CD4-positive, alpha-beta T cell treated with Interleukin-10 for 1 hour (primary cell): ENCODE measurements at places on chromosomes 3 and 15.

GRCh38 chr3:4938281-4938982, 40.8 kb upstream of the BHLHE40 start:
- DNase-seq = no peak

- DNase-seq = no peak
These were observed 12.6 kb upstream of the IGF2BP2 start for GRCh38 chr3:185837414-185837813.

DNA sequence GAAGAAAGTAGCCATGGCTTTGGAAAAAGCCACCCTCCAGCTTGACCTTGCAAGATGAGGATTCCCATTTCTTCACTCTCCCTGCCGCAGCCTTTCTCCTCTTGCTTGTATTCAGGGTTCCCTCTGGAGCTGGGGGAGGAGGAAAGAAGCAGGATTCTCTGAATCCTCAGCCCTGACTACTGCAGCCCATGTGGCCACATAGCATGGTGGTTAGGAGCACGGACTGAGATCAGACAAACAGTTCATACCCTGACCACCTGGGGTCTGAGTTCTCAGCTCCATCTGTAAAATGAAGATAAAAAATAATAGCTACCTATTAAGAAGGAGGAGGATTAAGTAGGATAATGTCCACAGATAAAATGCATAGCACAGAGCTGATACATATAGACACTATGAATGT, 72.3 kb downstream of the NMD3 start:
- no peak for DNase-seq

- DNase-seq = no peak
These were observed 243.5 kb upstream of the DCBLD2 start for GRCh38 chr3:99145031-99145430.

DNA sequence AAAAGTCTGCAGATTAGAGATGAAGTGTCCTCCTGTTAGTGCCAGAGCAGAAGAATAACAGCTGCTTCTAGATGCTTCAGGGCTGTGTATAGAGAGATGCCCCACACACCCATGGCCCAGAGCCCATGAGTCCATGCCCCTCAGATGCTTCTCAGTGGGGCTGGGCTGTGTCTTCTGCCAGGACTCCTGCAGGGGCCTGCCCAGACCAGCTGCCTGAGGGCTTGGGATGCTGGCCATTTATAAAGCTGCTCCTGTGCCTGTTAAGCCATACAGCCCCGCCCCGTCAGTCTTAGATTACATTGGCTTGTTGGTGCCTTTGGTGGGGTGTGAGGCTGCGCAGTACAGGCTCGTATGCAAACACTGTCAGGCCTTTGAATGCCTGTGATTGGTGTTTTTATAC, 318.0 kb upstream of the CTDSPL start:
- DNase-seq = no peak

DNA sequence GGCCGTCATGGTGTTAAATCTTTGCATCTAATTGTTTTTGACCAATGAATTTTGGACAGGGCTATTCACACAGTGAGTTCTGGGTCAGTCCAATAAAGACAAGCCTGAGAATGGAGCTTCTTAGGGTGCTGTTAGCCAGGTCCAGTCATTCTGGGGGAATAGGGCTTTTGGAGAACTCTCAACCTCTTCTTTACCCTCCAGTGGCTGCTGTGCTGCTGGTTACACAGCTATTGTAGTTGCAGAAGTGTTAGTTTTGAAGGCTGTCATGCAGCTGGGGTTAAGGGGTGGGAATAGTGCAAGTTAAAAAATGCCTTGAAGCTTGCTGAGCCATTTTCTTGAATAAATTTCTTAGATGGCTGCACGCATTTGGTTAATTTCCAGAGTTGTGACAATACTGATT, 89.9 kb downstream of the CHD2 start:
- no peak for DNase-seq

DNA sequence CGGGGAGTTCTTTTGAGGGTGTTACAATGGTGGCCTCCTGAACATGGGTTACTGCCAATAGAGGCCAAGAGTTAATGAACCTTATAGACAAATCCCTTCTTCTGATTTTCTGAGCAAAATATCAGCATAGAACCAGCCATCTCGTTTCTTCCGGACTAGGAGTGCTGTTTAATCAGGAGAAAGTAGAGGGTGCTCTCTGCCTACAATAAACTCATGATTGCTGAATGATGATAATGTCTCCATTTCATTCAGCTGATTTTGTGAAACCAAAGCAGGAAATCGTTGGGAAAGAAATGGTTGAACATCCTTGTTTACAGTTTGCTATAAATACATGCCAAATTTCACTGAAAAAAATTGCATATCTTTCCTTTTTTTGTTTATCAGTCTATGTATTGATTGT, 142.8 kb upstream of the PLSCR5 start:
- no peak for DNase-seq

GRCh38 chr15:74599156-74599555, 16.5 kb upstream of the CLK3 start:
- DNase-seq = no peak

DNA sequence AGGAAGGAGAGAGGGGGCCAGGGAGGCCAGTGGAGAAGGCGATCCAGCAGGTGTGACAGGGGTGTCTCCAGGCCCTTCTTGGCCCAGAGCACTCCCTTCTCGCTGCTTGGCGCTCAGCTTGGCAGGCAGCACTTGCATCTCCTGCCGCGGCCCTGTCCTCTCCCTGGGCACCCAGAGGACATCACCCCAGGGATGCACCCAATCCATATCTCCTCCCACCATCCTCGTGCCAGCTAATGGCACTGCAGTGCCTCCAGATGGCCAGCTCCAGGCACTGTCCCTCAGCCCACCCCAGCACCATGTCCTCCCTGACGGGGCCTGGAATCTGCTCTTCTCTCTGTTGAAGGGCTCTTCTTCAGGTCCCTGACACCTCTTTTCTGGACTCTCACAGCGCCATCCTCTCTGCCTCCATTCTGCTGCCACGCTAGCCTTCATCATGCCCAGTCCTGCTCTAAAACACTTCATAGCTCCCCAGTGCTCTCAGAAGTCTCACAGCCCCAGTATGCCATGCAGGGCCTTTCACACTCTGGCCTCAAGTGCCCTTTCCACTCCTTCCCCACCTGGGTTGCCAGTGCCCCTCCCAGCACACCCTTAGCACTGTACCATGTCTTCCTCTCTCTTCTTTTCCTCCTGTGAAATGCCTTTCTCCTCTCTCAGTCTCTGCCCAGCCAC, 106.8 kb upstream of the SLC6A11 start:
- no peak for DNase-seq

DNA sequence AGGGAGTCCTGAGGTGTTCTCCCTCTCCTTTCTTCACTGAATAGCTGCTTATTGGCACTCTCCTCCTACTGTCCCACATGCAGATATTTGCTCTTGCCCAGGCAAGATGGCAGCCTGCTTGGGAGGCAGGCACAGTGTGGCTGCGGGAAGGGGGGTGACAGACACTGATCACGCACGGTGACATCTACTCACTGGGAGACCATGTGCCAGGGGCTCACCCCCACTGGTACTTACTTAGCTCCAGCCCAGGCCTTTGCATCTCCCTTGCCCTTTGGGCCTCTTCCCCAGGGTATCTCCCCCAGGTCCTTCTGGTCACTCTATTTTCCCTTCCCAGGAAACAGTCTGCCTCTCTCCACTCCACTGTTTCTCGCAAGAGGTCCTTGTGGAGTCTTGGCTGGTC, 6.4 kb downstream of the PLA2G4E start:
- no peak for DNase-seq

DNA sequence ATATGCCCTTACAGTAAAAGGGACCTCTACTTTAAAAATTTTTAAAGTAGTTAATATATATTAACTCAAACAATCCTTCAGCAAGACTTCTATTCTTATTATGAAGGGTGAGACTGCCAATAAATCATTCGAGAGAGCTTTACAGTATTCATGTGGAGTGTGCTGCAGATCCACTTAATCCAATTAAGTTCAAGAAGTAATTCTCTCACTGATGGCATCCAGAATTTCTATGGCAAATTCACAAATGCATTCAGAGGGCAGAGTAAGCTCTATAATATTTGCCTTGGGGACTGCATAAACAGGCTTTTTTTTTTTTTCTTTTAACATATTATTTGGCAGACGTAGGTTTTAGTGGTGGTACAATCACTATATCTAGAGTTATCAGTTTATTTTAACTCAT, 692.0 kb downstream of the NLGN1 start:
- no peak for DNase-seq

- peak; percentile 65 for DNase-seq
These were observed 6.5 kb downstream of the CSRNP1 start for GRCh38 chr3:39146611-39147591.

- peak; percentile 45 for DNase-seq
These were observed 5.5 kb upstream of the RNF111 start for GRCh38 chr15:58981808-58982475.

GRCh38 chr3:195760345-195761122, 39.8 kb downstream of the MUC20 start:
- DNase-seq = no peak

GRCh38 chr3:3689601-3690375, 109.4 kb upstream of the LRRN1 start:
- no peak for DNase-seq

DNA sequence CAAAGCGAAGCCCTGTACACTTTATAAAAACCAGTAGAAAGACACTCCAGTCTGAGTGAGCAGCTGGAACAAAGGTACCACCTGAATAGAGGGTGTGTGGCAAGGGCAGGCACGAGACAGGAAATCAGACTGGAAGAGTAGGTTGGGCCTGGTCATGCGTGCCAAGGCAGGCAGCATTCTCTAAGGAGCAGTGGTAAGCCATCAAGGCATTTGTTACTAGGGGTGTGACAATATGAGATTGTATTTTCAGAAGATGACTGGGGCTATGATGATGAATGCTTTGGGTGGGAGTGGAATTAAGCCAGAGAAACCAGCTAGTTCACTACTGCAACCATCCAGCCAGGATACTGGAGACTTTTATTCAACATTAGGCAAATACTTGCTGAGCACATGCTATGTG, 5.0 kb downstream of the JMJD7 start:
- peak; percentile 4 for DNase-seq

- DNase-seq = no peak
These were observed 239.9 kb downstream of the NFKBIZ start for GRCh38 chr3:102089239-102089638.
